T follicular helper cell (primary cell): ENCODE measurements at places on chromosomes 5 and 9.

GRCh38 chr5:74009502-74009901 lies 383.5 kb downstream of the ARHGEF28 start:
- no peak for DNase-seq

DNA sequence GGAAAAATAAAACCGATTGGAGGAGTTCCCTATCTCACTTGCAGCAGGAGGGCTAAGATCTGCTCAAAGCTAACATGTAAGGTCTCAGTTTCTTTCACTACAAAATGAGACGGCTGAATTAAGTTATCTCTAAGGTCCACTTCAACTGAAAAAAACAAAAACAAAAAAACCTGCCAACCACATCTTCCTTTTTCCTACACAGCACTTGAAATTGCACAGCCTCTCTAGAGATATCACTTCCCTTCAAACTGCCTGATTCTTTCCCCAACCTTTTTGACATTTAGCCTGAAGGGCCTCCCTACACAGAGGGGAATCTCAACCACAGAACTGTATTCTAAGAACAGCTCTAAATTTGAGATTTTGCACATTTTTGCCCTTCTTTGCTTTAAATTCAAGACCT lies 227.9 kb upstream of the TARS1 start:
- DNase-seq, result no peak

DNA sequence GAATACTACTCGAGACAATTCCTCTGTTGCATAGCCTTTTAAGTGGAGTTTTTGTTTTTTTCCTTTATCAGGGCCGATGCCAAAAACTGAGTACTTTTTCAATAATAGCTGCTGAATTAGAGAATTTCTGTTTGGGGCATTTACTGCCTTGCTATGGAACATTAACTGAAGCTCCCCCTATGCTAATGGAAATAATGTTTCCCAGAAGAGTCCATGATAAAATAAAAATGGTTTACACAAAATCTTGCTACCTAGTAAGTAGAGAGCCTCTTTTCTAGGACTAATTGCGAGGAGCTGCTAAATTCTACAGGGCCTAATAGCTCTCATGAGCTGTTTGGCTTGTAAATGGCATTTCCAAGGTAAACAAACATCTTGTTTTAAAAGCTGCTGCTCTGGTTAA lies 128.2 kb upstream of the MYO10 start:
- no peak for DNase-seq

- no peak for DNase-seq
Measured at GRCh38 chr9:20148416-20148815, 359.6 kb upstream of the SLC24A2 start.

GRCh38 chr9:134030821-134031470 lies 5.7 kb downstream of the BRD3OS start:
- no peak for DNase-seq

- DNase-seq, result no peak
Measured at GRCh38 chr5:65481171-65481581, 544 bp downstream of the ADAMTS6 start.

DNA sequence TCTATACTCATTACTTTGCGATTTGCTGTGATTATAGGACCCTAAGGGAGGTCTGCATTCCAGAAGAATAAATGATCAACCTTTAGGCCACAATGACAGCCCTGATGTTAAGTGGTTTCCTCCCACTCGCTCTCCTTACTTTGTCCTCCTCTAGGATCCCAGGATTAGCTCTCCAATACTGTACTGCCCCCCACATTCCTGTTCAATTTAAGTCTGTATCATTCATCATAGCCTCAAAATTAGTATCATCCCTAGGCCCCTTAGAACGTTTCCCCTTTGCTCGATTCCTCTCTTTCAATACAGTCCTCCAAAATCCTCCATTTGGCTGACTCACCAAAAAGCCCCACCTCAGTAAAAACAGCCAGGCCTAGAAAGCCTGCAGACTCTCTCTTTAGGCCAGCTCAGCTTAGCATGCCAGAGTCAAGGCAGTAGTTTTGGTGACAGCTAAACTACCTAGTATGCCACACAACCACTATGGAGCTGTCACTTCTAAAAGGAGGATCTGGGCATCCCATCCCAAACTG lies 24.4 kb downstream of the RNF145 start:
- no peak for DNase-seq

- no peak for DNase-seq
Measured at GRCh38 chr5:171543148-171543815, 123.8 kb downstream of the FGF18 start.

- no peak for DNase-seq
Measured at GRCh38 chr9:7780261-7780988, 19.2 kb downstream of the DMAC1 start.

GRCh38 chr5:168042284-168043068 lies 249.0 kb upstream of the WWC1 start:
- DNase-seq, result no peak

DNA sequence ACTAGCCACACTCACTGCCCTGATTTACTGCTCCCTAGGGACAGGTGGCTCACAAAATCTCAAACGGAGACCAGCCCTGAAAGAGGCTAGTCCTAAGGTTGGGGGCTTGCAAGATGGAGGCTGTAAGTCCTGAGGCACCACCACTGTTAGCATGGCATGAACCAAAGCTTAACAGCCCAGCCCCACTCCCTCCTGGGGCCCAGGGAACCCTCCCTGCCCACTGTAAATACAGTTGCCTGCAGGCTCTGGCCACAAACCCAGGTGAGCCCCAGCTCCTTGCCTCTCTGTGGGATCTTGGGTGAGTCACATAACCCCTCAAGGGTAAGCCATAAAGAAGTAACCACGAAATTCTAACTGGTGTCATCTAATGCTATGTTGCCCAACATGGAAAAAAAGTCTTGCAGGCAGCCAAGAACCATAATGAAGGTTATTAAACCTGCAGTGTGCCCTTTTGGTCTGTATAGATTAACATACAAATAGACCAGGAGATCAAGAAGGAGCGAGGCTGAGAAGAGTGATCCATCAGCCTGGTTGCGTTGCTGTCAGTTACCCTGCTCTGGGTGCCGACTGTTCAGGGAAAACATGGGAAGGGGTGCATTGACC lies 1.7 kb upstream of the POMT1 start:
- DNase-seq, result peak; percentile 31

GRCh38 chr9:2919347-2919746 lies 75.5 kb upstream of the PUM3 start:
- no peak for DNase-seq

DNA sequence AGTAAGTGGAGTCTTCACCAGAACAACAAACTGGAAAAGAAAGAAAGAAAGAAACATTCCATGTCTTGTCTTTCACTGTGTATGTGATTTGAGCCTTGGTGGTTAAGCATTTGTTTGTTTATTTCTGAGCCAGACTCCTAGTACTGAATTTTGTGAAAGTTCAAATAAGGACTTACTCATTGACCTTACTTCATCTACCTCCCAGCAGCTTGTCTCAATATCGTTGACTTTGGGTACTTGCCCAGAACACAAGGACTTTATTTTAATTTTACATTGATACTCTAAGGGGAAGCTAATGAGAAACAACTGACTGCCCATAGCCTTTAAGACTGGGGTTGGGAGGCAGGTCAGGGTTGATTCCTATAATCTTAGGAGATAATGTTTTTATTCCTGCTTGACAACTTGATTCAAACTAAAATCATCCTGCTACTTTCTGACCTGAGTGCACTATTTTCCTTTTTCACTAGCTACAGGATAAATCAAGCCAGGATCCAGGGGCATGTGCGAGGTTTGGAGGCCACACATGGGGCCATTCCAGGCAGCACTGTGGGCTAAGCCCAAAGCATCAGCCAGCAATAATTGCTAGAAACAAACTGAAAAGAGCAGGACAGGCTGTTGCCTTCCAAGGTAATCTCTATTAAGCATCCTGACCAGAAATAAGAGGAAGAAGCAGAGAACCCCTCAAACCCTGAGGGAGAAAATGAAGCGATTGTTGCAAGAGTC lies 138.9 kb upstream of the RUSC2 start:
- DNase-seq, result no peak

DNA sequence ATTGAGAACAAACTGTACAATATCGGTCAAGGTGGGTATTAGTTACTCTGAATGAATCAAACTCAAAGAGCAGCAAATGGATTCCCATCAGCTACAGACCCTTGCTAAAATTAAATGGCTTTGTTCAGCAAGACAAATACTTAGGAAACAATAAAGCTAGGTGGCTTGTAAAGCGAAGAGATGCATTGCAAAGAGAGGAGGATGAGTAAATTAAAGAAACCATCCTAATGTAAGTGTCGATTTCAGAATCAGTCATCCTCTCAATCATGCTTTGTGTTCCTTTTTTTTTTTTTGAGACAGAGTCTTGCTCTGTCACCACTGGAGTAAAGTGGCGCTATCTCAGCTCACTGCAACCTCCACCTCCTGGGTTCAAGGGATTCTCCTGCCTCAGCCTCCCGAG lies 359.2 kb upstream of the ZNF462 start:
- no peak for DNase-seq
